ENCODE measurements at places on chromosomes 12 and 14.
A peak's percentile ranks its signal among the peaks of the same experiment; 100 is the strongest.

DNA sequence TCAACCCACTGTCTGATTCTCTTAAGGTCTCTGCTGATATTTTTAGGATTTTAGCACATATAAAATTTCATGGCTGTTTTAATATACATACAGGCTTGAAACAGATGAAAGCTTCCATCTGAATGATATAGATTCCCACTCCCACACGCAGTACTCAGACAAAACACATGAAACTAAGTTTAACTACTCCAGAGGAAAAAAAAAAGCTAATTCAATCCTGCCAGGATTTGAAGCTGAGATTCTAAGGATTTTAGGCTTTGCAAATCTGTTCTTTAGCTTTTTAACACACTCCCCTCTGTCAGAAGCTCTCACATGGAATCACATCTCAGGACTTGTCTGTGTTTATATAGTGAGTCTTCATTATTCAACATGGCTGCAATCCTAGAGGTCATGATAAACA is 217.3 kb downstream of the BCAT1 start:
- DNase-seq = no peak

GRCh38 chr14:37165794-37166193 is 6.6 kb downstream of the SLC25A21 start:
- no peak for DNase-seq

DNA sequence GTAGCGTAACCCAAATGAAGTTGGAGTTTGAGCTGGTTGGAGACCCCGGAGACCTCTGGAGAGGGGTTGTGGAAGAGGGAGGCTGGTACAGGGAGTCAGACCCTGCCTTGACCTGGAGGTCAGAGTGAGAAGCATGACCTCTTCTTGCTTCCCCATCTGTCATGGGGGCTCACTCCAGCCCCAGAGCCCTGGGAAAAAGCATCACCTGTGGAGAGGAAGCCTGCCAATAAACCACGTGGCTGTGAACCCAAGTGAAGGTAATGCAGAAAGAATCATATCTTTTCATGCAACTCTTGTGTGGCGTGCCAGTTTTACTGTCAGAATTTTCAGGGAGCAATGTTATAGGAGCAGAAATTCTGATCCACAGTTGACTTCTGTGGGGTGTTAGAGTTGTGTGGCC is 178.5 kb upstream of the PRICKLE1 start:
- no peak for DNase-seq

GRCh38 chr12:69313209-69313608 is 35.0 kb upstream of the LYZ start:
- DNase-seq = no peak

DNA sequence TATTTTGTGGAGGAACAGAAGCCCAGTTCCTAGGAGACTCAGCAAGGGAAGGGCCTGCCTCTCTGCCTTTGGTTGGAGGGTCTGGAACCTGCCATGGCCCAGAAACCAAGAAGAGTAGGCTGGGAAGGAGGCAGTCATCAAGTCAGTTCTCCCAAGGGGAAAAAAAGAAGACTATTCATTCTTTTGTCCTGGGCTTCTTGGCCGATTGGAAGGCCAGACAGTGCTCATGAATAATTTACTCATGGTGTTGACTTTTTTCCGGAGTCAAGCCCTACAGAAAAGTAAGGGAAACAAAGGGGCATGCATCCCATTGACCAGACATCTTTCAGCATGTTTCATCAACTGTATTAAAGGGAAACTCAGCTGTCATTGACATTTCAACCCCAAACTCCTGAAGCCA is 168.1 kb downstream of the PRKCH start:
- no peak for DNase-seq

GRCh38 chr12:11486623-11487444 is 91.5 kb upstream of the PRB2 start:
- DNase-seq = peak; percentile 71

GRCh38 chr12:111455448-111456320 is 50.0 kb downstream of the SH2B3 start:
- DNase-seq = no peak

- no peak for DNase-seq
Observed at GRCh38 chr12:116210131-116210530, 67.4 kb downstream of the MED13L start.

GRCh38 chr12:118986050-118986449 is 4.7 kb downstream of the SRRM4 start:
- no peak for DNase-seq

- no peak for DNase-seq
Observed at GRCh38 chr12:110841007-110841406, 5.8 kb upstream of the CCDC63 start.

GRCh38 chr14:21436567-21437062 is 19.3 kb downstream of the CHD8 start:
- no peak for DNase-seq

DNA sequence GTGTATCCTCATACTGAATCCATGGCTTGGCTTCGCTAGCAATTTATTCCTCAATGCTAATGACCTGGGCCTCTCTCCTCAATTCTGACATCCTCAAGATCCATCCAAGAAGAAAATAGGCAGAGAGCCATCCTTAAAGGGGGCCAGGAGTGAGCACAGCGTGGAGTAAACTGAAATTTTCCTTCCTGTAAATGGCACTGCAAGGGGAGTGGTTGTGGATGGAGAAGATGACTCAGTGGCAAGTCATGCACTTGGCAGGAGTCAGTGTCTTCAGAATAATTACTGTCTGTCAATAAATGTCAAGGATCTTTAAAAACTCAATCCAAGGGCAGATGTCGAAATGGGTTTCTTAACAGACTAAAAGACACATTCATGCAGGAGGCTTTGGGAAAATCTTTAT is 88.0 kb upstream of the TMEM132C start:
- DNase-seq = no peak

- DNase-seq = no peak
Observed at GRCh38 chr14:102751088-102751487, 26.2 kb upstream of the TRAF3 start.

DNA sequence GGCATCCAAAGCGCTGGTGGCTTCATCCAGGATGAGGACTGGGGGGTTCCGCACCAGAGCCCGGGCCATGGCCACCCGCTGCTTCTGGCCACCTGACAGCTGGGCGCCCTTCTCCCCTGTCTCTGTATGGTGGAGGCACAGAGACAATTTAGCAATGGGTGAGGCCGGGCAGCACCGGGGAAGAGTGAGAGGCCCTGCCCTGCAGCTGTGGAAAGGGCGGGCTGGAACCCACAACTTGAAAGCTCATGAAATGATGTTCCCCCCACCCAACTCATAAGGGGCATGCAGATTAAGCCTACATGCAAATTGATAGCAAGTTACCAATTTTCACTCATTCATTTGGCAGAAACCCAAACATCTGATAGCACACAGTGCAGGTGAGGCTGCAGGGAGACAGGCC is 34.1 kb downstream of the ABCB9 start:
- DNase-seq = no peak

Measured in Right ventricle myocardium superior (tissue), 1 donor.